ENCODE measurements at places on chromosomes 3 and 15. TPM values are rescaled to one million over a fixed set of nuclear protein-coding genes. Genes with fewer than 3 reads are reported as not detected.

Gene SOX14
- not detected for total RNA-seq

Gene ESYT3
- total RNA-seq, result 0.37 TPM

Gene CLDN18
- not detected for total RNA-seq

Gene TMEM108
- total RNA-seq, result not detected

Data from A549 treated with AZD2906 at 1 μM for 4 hours (cell line).